NB4 (cell line): ENCODE measurements at places on chromosomes 3 and 15.

DNA sequence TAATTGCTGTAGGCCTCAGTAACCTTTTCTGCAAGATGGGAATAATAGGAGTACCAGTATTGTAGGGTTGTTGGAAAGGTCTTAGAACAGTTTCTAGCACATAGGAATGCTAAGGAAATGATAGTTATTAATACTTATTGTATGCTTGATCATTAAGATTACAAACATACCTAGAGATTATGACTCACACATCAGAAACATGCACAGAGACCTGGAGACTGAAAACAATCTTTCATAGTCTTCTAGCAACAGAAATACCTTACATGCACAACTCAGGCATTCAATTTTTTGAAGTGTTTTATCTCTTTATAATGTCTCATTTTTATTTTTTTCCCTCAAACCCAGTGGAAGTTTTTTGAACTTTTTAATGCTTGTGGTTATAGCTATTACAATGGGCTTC is 104.4 kb upstream of the ZBTB20 start:
- DNase-seq: no peak

- no peak for DNase-seq
Measured at GRCh38 chr15:72155003-72155621, 36.9 kb downstream of the SENP8 start.

DNA sequence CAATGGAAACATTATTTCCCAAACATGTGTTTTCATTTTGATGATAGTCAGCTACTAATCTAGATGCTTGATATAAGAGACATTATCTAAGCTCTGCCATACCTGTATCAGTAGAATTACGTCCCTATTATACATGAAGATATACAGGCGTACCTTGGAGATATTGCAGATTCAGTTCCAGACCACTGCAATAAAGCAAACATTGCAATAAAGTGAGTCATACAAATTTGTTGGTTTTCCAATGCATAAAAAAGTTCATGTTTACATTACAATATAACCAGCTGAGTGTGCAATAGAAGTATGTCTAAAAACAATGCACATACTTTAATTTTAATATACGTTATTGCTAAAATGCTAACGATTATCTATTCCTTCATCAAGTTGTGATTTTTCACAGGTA is 236.0 kb upstream of the ZNF717 start:
- no peak for DNase-seq

- peak; percentile 40 for DNase-seq
Measured at GRCh38 chr3:46848271-46849044, 14.8 kb downstream of the MYL3 start.

GRCh38 chr3:194034346-194035336 is 101.3 kb upstream of the HES1 start:
- no peak for DNase-seq

DNA sequence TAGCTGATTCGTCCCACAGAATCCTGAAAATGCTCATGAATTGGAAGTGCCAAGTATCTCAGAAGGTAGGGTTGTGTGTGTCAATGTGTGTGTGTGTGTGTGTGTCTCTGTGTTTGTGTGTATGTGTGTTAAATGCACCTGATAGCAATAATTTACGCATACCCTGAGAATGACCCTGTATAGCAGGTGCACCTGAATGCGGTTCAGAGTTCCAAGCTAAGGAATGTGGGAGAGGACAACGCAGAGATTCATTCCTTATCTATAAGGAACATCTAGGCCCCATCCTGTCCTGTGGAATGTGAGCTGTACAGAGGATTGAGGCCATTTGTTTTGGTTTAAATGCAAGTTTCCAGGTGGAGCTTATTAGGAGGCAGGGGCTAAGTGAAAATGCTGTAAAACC is 49.1 kb upstream of the NEDD4 start:
- DNase-seq: no peak

- DNase-seq: peak; percentile 36
Measured at GRCh38 chr3:113695431-113695785, 1.0 kb downstream of the USF3 start.

GRCh38 chr3:54733106-54734006 is 194.5 kb downstream of the LRTM1 start:
- DNase-seq: no peak

DNA sequence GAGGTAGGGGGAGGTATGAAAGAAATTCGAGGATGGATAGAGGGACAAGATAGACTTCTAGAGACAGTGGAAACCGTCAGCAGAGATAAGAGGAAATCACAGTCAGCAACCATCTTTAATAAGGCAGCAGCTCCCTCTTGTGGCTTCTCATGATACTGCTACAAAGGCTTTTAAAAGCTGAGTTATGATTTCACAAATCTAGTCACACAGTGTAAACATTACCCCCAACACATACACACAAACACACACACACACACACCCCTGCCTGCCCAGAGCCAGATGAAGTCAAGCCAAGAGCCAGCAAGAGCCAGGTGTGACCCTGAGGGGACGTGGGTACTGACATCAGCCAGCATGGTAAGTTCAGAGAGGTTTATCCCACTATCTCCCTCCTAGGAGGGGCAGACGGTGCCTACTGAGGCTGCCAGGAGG is 18.9 kb upstream of the TGM5 start:
- DNase-seq: peak; percentile 77

- no peak for DNase-seq
Measured at GRCh38 chr15:78679089-78679511, 38.1 kb upstream of the CHRNB4 start.

DNA sequence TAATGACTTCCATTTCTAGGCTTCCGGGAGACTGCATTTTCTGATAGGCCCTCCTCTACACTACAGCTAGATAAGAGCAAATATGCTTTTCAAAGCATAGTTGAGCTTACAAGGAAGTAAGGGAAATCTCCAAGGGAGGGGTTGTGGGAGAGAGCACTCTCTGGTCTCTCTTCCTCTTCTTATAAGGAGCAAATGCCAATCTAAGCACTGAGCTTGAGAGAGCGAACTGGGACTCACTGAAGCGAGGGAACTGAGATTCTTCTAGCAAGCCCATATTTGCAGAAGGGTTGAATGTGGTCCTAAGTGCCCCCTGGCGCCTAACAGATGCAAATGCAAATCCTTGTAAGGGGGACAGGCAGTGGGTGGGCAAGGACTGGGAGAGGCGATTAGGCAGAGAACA is 164.8 kb downstream of the ERC2 start:
- DNase-seq: peak; percentile 59

- DNase-seq: no peak
Measured at GRCh38 chr3:49388289-49388820, 23.4 kb downstream of the RHOA start.

GRCh38 chr3:160482796-160483195 is 33.2 kb upstream of the TRIM59 start:
- no peak for DNase-seq

- DNase-seq: no peak
Measured at GRCh38 chr3:159892171-159892795, 96.4 kb upstream of the IL12A start.

- DNase-seq: peak; percentile 90
Measured at GRCh38 chr3:56157693-56158362, 310.4 kb downstream of the ERC2 start.

GRCh38 chr15:51751697-51752683 is 593 bp downstream of the TMOD2 start:
- DNase-seq: peak; percentile 73

GRCh38 chr15:70355275-70355795 is 257.6 kb upstream of the TLE3 start:
- no peak for DNase-seq

DNA sequence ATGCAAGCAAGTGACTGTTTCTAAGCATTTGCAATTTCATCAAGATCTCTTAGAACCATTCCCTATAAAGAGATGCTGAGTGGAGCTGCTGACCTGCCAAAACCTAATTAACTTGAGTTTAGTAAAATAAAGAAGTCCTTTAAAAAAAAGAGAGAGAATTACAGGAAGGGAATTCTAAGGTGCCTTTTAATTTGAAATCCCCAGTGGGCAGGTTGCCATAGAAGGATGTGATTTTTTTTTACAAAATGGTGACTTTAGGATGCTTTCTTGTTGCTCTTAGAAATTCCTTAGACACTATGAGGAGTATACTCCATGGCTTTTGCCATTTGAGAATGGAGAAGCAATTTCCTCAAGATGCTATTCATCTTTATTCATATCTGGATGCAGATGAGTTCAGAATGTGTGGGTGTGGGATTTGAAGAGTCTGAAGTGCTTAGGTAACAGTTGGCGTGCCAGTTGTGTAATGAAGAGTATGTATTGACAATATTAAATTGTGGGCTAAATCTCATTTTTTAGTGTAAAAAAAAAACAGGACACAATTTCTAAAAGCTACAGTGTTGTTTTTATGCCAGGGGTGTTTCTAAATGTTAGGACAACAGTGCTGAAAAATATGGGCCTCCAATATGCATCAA is 13.6 kb downstream of the LRRC3B start:
- no peak for DNase-seq

DNA sequence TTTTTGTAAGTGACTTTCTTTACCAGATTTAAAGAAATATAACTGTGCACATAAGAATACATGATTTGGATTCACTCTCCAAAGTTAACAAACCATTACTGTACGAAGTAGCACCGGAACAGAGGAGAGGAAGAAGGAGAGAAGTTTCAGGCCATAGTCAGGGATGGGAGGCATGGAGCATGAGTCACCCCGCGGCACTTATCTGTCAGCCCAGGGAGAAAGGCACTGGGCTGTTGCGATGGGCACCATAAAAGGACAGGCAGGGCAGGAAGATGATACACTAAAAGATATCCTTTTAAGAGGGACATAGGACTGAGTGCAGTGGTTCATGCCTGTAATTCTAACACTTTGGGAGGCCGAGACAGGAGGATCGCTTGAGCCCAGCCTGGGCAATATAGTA is 37.0 kb downstream of the TTC23 start:
- DNase-seq: no peak

DNA sequence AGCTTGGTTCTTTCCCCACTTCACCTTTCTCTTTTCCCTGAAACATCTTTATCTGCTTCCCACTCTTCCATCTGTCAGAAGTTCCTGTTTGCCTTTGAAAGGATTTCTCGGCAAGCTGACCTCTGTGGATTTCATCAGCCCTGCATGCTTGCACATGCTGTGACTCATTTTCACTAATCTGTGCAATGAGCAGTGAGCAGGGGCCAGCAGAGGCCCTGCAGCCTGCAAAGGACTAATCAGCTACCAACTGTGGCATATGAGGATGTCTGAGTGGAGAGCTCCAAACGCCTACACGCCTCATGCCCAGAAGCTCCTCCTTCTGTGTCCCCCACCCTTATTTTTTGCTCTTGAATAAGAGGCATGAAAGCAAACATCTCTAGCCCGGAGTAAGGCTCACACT is 333.0 kb upstream of the SEMA6D start:
- DNase-seq: peak; percentile 3

DNA sequence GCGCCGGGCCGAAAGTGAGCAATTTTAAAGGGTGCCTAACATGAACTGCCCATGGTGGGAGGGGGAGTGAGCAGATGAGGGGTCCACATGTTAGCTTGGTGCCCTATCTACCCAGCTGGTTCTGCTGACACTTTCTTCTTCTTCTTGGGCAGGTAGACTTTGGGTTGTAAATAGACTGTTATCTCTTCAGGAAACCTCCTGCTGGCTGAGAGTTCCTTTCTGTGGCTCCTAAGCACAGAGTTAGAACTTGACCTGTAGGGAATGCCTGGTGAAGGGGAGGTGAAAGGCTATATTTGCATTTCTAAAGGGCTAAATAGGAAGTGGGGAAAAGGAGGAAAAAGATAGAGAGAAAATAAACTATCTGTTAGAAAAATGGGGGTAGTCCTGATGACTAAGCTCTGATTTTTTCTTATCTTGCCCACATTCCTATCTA is 521.4 kb upstream of the TGFBR2 start:
- no peak for DNase-seq

DNA sequence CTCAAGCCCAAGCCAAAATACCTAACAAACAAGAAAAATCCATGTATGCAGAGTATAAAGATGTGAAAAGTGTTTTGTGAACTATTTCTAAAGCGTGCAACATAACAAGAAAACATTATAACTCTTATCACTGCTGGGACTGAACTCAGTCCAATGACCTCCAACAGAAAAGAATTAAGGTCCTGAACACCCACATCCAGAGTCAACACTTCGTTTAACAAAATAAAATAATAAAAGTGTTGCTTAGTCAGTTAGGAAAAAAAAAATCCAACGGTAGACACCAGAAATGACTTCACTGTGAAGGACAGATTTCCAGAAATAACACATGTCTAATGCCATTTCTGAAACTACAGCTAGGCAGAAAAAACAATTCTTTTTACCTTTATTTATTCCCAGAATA is 28.0 kb downstream of the MB21D2 start:
- no peak for DNase-seq

DNA sequence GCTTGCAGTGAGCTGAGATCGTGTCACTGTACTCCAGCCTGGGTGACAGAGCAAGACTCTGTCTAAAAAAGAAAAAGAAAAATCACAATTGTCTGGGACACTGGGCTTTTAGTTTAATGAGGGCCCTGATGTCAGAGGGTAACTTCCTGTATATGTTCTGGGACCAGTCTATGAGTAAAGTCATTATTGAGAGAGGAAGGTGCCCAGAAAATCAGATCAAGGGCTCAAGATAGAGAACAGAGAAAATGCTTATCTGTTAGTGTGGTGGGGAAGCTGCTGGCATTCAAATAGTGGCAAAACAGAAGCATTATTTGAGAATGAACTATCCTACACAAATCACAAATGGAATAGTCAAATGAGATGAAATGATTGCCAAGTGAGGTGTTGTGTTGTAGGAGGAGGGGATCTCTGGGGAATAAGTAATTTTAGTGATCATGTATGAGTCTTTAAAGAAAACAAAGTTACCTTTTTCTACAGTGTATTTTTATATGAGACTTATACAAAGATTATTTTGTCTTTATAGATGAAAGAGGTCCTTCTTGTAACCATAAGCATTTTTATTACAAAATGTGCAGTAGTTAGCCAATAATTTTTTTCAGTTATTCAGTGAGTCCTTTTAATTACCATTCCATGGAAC is 13.4 kb downstream of the ARIH2 start:
- DNase-seq: no peak

- DNase-seq: no peak
Measured at GRCh38 chr15:84810073-84810840, 6.9 kb upstream of the ALPK3 start.

DNA sequence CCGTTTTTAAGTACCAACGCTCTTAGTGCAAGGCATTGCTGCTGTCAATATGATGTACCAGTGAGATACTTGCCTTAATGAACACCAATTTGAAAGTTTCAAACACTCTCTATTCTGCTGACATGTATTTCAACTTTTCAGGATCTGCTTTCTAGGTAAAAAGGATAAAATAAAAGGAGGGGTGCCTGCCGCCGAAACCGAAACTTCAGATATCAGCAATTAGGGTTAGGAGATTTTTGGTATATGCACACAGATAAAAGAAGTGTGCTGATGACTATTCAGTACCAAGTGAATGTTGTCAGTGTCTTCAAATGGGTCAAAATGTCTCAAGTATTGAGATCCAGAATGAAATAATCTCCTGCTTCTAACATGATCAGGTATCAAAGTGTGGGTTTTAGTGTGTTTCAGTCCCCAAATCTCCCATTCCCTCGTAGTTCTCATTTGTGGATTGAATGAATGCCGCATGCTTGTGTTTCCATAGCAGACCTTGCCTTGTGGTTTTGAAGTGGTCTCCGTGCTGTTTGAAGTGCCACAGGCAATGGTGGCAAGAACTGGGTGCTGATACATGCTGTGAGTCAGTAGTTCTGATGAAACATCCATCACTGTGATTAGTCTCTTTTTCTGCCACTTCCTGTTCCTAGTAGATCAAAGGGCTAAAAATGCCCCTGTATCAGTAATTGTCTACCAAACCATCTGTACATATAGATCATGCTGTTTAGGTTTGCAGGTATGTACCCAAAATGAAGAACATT is 22.5 kb downstream of the CHST14 start:
- DNase-seq: peak; percentile 77

GRCh38 chr3:54826251-54826691 is 101.6 kb downstream of the LRTM1 start:
- DNase-seq: no peak

GRCh38 chr3:187342255-187342654 is 25.9 kb upstream of the RTP4 start:
- no peak for DNase-seq
